ENCODE measurements at places on chromosomes 4 and X.
A peak's percentile ranks its signal among the peaks of the same experiment; 100 is the strongest.

GRCh38 chrX:125439194-125439849 is 119.7 kb downstream of the TEX13C start:
- no peak for DNase-seq

GRCh38 chr4:79684516-79684915 is 276.5 kb upstream of the GK2 start:
- no peak for DNase-seq

- DNase-seq: no peak
Observed at GRCh38 chrX:2642791-2643190, 48.3 kb upstream of the CD99 start.

- DNase-seq: peak; percentile 82
Observed at GRCh38 chr4:41009411-41009810, 204.9 kb downstream of the APBB2 start.

GRCh38 chrX:130084631-130085237 is 25.6 kb downstream of the ELF4 start:
- DNase-seq: no peak

DNA sequence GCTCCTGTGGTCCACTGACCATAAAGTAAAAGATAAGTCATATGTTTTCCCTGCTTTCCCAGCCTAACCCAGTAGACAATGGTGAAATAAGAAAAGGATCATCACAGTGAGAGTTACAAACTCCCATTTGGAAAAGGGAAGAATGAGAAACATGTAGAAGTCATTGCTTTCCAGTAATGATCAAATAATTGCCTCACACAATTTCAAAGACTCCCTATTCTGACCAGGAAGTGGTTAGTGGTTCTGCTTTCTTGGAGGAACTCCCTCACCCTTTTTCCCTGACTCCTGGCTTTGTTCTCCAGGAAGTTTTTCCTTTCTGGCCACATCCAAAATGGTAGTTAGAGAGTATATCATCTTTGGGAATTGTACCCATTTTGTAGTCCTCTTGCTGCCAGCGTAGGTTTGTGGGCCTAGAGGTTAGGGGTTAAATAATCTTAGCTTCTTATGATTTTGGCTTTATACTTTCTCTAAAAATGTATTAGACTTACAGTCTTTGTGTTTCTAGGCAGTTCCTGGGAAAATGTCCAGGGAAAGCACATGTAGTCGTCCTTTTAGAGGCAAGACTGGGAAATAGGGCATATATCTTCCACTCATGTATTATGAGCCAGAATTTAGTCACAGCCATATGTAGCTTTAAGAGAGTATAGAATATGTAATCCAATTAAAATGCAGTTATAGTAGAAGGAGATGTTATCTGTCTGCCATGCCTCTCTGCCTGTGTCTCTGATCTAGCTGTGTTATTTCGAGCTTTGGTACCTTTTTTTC is 10.5 kb downstream of the VAMP7 start:
- DNase-seq: no peak

Measured in GM23248 (cell line).